IMR-90 (cell line): ENCODE measurements at places on chromosomes 6 and 20.
A peak's percentile ranks its signal among the peaks of the same experiment; 100 is the strongest.

DNA sequence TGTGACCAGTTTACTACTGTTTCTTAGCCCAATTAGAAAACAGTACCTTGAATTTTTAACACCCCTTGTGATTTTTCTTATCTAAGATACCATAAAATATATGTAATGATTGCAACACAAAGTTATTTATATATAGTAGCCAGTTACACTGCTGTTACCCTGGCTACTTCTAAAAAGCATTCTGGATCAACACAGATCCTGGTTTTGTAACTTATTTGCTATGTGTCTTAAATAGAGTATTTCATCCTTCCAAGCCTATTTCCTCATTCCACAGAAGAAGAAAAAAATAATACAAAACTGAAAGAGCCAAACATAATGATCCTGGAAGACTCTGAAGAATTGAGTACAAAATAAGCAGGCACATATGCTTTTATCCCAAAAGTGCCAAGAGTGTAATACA, 19.0 kb upstream of the GSTA4 start:
- no peak overlapping the region for H3K27ac ChIP-seq
- no peaks in the 10 kb centered on the region for H3K27me3 ChIP-seq
- H3K4me3 ChIP-seq: no peak overlapping the region
- H3K4me1 ChIP-seq: peaks cover 13% of the 10 kb centered on the region
- DNase-seq: peak; percentile 76

- no peak overlapping the region for H3K4me3 ChIP-seq
- no peak for DNase-seq
- no peaks in the 10 kb centered on the region for H3K36me3 ChIP-seq
- no peaks in the 10 kb centered on the region for H3K27me3 ChIP-seq
- H3K27ac ChIP-seq: no peak overlapping the region
Observed at GRCh38 chr6:111803371-111803770, 69.9 kb downstream of the FYN start.

DNA sequence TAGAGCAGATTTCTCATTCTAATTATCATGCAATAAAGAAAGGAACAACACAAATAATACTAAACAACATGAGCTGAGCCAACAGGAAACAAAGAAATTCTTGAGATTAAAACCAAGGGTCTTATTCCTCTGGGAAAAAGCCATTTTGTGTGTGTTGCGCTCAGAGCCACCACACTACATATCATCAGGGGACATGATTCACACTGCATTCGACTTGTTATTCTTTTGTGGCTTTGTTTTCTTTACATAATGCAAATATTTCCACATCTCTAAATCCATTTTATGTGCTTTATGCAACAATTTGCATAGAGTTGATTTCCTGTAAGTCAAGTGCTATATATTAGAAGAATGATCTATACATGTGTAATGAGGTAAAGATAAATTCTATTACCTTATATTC, 719.6 kb downstream of the TBC1D32 start:
- no peak overlapping the region for H3K4me3 ChIP-seq
- no peaks in the 10 kb centered on the region for H3K36me3 ChIP-seq
- no peak for DNase-seq
- H3K27ac ChIP-seq: no peak overlapping the region

- no peaks in the 10 kb centered on the region for H3K4me1 ChIP-seq
- no peaks in the 10 kb centered on the region for H3K27me3 ChIP-seq
- DNase-seq: no peak
- H3K4me3 ChIP-seq: no peak overlapping the region
- no peaks in the 10 kb centered on the region for H3K36me3 ChIP-seq
Observed at GRCh38 chr6:170111816-170112582, 178.9 kb downstream of the DLL1 start.

- no peak for DNase-seq
- no peak overlapping the region for H3K4me3 ChIP-seq
- no peaks in the 10 kb centered on the region for H3K36me3 ChIP-seq
- no peak overlapping the region for H3K27ac ChIP-seq
- H3K27me3 ChIP-seq: no peaks in the 10 kb centered on the region
Observed at GRCh38 chr20:16885746-16886145, 137.6 kb downstream of the OTOR start.

GRCh38 chr6:15623276-15624116, 39.3 kb downstream of the DTNBP1 start:
- peak; percentile 43 for DNase-seq
- H3K27ac ChIP-seq: no peak overlapping the region
- no peaks in the 10 kb centered on the region; the same call in 1 of the 2 replicates for H3K36me3 ChIP-seq
- no peak overlapping the region for H3K4me3 ChIP-seq

DNA sequence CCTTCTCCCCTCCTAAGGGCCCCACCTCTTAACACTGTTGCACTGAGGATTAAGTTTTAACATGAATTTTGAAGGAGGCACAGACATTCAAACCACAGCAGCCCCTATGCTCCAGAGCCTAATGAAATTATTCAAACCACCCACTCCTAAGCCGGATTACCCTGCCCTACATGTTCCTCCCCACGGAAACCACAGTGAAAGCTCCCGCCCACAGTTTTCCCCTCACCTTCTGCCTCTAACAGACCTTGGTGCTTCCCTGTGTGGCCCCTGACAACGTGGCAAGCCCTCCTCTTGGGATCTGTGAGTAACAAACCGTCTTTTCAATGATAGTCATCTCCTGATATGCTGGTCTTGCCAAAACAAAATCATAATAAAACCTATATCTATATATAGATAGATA, 74.8 kb downstream of the RIN2 start:
- DNase-seq: no peak
- no peaks in the 10 kb centered on the region for H3K27me3 ChIP-seq
- H3K27ac ChIP-seq: no peak overlapping the region
- H3K4me3 ChIP-seq: no peak overlapping the region

DNA sequence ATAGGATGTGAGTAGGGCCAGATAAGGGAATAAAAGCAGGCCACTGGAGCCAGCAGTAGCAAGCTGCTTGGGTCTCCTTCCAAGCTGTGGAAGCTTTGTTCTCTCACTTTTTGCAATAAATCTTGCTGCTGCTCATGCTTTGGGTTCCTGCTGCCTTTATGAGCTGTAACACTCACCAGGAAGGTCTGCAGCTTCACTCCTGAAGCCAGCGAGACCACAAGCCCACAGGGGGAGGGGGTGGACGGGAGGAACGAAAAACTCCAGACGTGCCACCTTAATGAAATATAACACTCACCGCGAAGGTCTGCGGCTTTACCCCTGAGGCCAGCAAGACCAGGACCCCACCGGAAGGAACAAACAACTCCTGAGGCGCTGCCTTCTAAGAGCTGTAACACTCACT, 1324.4 kb upstream of the EYS start:
- no peaks in the 10 kb centered on the region for H3K4me1 ChIP-seq
- no peak overlapping the region for H3K27ac ChIP-seq
- DNase-seq: no peak
- no peaks in the 10 kb centered on the region for H3K27me3 ChIP-seq
- no peak overlapping the region for H3K4me3 ChIP-seq

GRCh38 chr6:78513856-78514255, 353.5 kb upstream of the IRAK1BP1 start:
- no peaks in the 10 kb centered on the region for H3K27me3 ChIP-seq
- no peak overlapping the region for H3K4me3 ChIP-seq
- no peaks in the 10 kb centered on the region for H3K36me3 ChIP-seq
- H3K27ac ChIP-seq: no peak overlapping the region
- no peaks in the 10 kb centered on the region for H3K4me1 ChIP-seq

DNA sequence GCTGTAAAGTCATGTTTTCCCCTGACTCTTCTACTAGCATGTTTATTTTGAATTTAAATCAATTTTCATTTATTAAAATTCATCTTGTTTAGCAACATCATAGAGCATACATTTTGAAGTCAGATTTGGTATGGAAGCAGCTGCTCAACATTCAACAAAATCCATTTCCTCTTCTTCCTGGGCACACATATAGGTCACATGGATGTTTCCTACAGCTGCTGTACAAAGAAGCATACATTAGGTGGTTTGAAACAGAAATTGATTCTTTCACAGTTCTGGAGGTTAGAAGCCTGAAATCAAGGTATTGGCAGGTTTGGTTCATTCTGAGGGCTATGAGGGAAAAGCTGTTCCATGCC, 495.2 kb downstream of the RFPL4B start:
- peaks cover 4% of the 10 kb centered on the region for H3K4me1 ChIP-seq
- no peak for DNase-seq
- no peaks in the 10 kb centered on the region for H3K36me3 ChIP-seq
- no peaks in the 10 kb centered on the region for H3K27me3 ChIP-seq
- no peak overlapping the region for H3K4me3 ChIP-seq
- no peak overlapping the region for H3K27ac ChIP-seq

- DNase-seq: peak; percentile 66
- H3K36me3 ChIP-seq: no peaks in the 10 kb centered on the region
- no peak overlapping the region for H3K27ac ChIP-seq
- peaks cover 9% of the 10 kb centered on the region for H3K4me1 ChIP-seq
- no peak overlapping the region for H3K4me3 ChIP-seq
Observed at GRCh38 chr20:33689973-33690372, 3.8 kb upstream of the E2F1 start.

GRCh38 chr20:61445741-61446140, 193.7 kb downstream of the CDH4 start:
- DNase-seq: no peak
- H3K4me1 ChIP-seq: 0 out of 2 replicates have a peak, but pooled peaks cover 2% of the 10 kb centered on the region
- H3K36me3 ChIP-seq: no peaks in the 10 kb centered on the region
- no peak overlapping the region for H3K27ac ChIP-seq
- H3K4me3 ChIP-seq: no peak overlapping the region

DNA sequence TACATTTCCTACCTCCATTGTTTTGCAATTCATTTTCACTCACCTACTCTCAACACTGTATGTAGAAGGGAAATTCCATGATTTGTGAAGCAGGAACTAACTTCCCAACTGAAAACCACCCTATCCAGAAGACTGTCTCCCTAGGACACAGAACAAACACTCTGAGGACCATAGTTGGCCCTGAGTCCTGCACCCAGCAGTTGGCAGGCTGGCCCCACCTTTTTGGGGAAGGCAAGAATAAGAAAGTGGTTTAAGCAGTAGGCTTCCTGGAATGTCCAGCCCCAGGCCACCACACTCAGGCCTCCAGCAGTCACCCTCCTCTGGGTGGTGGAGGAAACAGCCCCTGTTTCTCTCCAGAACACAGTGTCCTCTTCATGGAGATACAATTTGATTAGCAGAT, 258.8 kb downstream of the ARHGAP18 start:
- H3K4me3 ChIP-seq: no peak overlapping the region
- H3K27ac ChIP-seq: no peak overlapping the region
- no peak for DNase-seq
- H3K4me1 ChIP-seq: no peaks in the 10 kb centered on the region
